IMR-90 (cell line): ENCODE measurements at places on chromosomes 7 and 10. TPM values are rescaled to one million over a fixed set of nuclear protein-coding genes. Genes with fewer than 3 reads are reported as not detected.

DNA sequence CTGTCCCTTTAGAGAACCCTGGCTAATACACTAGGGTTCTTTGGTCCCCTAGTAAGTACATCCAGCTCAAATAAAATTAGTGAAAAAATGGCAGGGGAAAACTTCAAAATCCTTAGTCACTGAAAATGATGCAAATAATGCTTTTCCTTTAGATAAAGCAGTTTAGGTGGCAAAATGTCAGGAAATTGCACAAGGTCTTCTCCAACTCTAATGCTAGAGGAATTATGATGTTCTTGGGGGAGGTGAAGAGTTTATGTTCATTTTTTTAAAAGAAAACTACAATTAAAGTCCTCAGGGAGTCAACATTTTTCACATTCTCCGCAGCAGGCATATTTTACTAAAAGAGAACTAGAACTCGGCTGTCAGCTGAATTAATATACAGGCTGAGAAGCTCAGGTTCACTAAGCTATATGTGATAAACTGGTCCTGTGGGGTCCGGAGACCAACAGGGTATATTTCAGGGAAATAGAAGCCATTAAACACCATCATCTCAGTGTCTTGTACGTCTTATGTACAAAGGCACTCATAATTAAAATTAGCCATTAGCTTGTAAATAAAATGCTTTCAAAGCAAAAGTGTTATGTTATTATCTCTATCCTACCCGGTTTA is 1164.7 kb upstream of the AUTS2 start:
- DNase-seq: no peak

DNA sequence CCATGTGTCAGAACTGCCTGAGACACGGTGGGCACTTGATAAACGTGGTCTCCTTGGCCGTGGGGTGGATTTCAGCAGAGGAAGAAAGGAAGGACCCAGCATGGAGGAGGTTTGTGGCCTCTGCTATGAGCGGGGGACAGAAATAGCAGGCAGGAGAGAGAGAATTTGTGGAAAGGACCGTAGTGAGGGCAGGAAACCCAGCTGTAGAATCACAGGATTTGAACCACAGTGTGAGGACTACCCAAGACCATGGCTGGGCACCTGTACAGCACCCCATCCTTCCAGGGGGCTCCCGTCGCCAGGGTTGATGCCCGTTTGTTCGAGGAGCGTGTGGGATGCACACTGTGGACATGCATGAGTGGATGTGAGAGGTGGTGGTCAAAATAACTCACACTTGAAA is 183.4 kb downstream of the PTPN20 start:
- no peak for DNase-seq

DNA sequence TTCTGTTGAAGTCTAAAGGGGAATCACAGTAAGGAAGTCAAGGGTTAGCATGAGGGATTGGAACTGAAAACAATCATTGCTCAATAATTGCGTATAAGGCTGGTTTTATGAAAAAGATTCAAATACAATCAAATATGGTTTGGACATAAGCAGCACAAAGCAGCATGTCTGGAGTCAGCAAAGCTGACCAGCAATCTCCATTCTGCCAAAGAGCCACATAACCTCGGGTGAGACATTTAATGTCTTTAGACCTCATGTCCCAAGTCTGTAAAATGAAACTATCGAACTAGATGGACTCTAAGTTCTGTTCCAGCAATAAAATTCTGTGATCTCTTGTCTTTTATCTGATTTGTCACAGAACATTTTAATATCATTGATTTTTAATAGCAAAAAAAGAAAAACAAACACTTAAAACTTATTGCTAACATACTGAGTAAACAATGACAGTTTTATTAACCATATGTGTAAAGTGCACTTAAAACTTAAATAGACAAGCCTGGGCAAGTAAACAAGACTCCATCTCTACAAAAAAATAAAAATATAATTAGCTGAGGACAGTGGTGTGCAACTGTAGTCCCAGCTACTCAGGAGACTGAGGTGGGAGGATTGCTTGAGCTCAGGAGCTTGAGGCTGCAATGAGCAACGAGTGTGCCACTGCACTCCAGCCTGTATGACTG is 217.0 kb downstream of the MAGI2 start:
- DNase-seq: no peak

DNA sequence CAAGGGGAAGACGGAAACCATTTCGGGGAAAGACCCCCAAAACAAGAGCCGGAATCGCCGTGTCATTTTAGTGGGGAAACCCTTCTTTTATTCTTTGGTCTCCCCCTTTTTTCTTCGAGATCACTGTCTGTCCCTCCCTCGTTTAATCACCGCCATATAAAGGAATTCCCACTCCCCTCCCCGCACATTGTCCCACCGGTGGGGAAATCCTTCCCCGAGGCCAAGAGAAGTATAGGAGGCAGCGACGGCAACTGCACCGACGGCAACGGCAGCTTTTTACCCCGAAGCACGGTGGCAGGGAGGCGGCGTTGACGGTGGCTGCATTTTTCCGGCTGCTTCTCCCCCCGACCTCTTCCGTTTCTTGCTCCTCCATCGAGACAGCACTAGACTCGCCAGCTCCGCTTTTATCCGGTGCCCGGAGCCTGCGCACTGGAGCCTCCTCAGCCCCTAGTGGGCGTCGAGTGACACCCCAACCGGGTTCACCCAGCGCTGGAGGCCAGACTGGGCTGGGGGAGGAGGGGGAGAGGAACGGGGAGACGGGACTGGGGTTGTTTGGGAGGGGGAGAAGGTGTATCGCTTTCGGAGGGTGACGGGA is 687 bp upstream of the KMT2E start:
- peak; percentile 93 for DNase-seq

- DNase-seq: peak; percentile 1
These were observed 546.5 kb upstream of the SEMA3D start for GRCh38 chr7:85733169-85733915.

GRCh38 chr10:11097686-11098085 is 80.0 kb downstream of the CELF2 start:
- DNase-seq: no peak

- no peak for DNase-seq
These were observed 52.8 kb downstream of the REEP3 start for GRCh38 chr10:63574011-63574410.

GRCh38 chr7:140390466-140391190 is 7.7 kb downstream of the SLC37A3 start:
- DNase-seq: peak; percentile 22

GRCh38 chr10:27223964-27224363 is 16.6 kb downstream of the ACBD5 start:
- DNase-seq: peak; percentile 26

Gene AMPH
- 4.0 and 4.8 TPM in 2 replicates for polyA plus RNA-seq

Gene MACROH2A2
- polyA plus RNA-seq: 14.5 and 16.1 TPM in 2 replicates

Gene HOXA10
- polyA plus RNA-seq: 0.10 TPM in 2 replicates
